Activated CD4-positive, alpha-beta T cell treated with anti-CD3 and anti-CD28 coated beads for 1 hour (primary cell): ENCODE measurements at places on chromosomes 11 and 22.

- DNase-seq: no peak
Measured at GRCh38 chr11:128057786-128058395, 529.5 kb downstream of the ETS1 start.

DNA sequence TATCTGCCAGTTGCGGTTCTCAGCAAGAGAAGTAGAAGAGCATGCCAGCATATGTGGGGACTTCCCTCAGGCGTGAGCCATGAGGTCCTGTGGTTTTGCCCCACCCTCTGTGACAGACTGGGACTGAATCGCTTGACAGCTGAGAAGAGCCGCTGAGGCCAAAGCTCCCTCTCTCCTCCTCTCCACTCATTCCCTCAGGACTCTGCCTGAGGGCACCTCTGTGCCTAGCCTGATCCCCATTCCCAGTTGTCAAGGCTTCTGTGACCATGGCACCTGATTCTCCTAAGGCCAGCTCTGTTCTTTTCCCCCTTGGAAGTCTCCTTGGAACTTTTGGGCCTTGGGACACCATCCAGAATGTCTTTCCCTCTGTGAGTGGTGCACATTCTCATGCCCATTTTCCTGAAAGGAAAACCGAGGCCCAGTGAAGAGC, 27.0 kb downstream of the ART5 start:
- peak; percentile 12 for DNase-seq

- DNase-seq: no peak
Measured at GRCh38 chr11:2789791-2790567, 90.2 kb upstream of the KCNQ1OT1 start.

GRCh38 chr22:12697441-12697840, 2830.6 kb upstream of the OR11H1 start:
- DNase-seq: no peak

DNA sequence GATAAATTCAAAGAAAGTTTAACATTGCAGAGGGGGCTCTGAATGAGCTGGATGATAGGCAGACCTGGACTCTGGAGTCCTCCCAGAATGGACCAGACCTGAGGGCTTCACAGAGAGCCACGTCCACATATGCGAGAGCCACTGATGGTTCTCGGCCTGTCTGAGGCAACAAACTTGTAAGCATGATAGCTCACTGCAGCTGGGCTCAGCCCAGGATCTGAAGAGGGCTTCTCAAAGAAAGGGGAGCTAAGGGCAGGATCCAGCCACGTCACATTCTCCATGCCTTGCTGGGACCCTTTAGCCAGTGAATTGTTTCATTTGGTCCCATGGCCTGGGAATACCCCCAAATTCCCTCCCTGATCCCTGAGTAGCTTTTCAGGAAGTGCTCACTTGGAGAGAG, 98.9 kb downstream of the ATXN10 start:
- no peak for DNase-seq

GRCh38 chr11:93663021-93663420, 1.5 kb downstream of the CEP295 start:
- no peak for DNase-seq

DNA sequence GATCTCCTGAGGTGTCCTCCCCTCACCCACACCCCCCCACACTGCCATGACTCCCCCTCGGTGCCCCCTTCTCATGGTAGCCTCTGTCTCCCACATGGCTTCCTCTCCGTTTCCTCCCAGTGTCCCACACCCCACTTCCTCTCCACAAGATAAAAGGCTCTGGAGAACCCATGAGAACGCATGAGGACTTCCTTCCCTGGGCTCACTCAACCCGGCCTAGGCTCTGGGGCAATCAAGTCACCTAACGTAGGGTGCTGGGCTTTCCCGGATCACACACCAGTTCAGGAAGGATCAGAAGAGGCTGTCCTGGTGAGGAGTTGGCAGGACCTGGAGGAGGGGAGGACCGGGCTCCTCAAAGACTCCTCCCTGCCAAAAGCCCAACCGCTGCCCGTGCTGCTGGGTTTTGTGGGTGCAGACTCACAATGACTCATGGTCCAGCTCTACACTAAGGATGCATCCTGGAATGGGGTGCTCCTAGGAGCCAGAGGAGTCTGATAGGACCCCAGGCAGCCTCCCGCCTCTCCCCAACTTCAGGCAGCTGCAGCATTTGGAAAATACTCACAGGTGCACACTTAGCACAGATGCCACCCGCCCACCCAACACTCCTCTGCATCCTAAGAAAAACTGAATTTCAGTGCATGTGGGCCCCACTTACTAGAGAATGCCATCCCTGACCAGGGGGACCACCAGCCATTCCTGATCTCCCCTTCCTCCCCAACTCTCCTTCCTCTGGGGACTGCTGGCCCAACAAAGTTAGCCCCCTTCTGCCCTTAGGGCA, 21.0 kb downstream of the SLC22A12 start:
- no peak for DNase-seq

- DNase-seq: no peak
Measured at GRCh38 chr22:35021161-35021560, 44.8 kb upstream of the ISX start.

GRCh38 chr11:62438641-62439040, 19.8 kb downstream of the SCGB1A1 start:
- DNase-seq: no peak

- DNase-seq: no peak
Measured at GRCh38 chr11:1639102-1639620, 9.6 kb downstream of the KRTAP5-5 start.
